Activated T-helper 1 cell treated with Interleukin-2 at 50 U/mL for 16 hours (primary cell): ENCODE measurements at places on chromosomes 1 and 21.

DNA sequence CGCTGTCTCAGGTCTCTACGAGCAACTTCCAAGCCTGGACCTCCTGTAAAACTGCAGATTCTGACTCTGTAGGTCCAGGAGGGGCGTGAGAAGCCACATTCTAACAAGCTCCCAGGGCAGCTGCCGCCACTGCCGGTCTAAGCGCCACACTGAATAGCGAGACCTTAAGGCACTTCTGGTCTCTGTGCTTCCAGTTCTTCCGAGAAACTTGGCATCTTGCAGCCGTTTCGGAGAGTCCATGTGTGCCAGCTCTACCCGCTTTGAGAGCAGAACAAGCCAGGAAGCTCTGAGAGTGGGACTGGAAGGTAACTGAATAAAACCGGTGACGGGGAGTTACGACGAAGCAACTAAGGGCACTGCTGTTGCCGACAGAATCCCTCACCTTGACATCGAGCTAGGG lies 12.5 kb downstream of the AGT start:
- no peak for DNase-seq

GRCh38 chr1:114103992-114104391 lies 49.7 kb downstream of the SYT6 start:
- no peak for DNase-seq

- no peak for DNase-seq
Observed at GRCh38 chr1:44361478-44361877, 6.4 kb upstream of the ERI3 start.

DNA sequence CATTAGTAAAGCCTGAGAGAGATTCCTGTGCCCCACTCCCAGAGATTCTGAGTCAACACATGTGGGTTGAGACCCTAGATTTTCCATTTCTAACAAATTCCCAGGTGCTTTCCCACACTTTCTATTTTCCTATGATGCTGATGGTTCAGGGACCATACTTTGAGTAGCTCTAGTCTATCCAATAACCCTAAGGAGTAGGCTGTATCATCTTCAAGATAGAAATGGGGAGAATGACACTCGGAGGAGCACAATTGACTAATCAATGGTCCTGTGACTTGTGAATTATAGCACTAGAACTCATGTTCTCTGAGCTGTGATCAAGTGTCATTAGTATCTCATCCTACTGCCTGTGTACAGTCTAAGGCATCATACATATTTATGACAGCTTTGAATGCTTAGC lies 232.9 kb upstream of the B3GALT2 start:
- no peak for DNase-seq

DNA sequence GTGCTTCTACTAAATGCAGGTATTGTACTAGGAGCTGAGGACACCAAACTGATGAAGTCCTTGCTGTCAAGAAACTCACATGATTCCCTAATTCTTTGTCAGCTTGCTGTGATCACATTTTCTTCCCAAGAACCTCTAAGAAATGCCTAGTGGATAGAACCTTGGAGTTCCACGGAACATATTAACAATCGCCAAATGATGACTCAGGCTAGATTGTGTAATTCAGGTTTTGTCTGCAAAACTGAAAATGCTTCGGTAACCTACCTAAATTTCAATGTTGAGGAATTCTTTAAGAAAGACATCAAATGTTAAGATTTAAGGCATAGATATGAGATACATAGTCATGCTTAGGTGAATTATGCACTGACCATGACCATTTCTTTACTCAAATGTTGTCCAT lies 1.7 kb upstream of the GADD45A start:
- DNase-seq: no peak

DNA sequence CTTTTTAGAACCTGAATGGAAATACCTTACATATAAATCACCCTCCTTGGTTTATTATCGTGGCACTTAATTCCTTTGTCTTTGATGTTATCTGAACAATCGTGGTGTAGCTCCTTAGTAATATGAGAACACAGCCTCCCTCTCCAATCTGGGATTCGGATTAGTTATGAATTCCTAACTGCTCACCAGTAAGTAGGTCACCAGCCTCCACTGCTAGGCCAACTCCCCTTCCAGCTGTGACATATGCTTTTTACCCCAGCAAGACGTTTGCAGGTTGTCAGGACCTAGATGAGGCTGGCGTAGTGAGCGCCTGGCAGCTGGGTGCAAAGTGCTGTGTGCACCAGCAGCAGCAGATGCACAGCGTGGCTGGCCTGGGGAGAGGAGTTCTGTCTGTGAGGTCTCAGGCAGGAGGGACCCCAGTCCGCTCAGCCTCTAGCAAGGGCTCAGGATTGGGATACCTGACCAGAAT lies 38.2 kb downstream of the NTPCR start:
- DNase-seq: no peak

GRCh38 chr1:188325211-188325610 lies 1496.5 kb downstream of the PLA2G4A start:
- DNase-seq: no peak

DNA sequence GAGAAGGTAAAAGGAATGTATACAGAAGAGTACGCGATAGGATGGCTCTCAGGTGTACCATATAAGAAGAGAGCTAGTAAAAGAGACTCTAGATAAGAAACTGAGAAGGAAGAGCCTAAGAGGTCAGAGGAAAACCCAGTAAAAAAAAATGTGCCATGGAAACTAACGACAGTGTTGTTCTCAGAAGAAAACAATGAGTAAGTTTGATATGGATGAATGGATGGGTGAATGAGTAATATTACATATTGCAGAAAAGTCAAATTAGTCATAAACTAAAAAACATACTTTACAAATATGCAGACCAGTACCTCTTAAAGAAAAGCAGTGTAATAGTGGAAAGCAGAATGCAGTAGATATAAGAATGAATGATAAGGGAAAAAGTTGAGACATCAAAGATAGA lies 316.2 kb downstream of the HMCN1 start:
- no peak for DNase-seq

DNA sequence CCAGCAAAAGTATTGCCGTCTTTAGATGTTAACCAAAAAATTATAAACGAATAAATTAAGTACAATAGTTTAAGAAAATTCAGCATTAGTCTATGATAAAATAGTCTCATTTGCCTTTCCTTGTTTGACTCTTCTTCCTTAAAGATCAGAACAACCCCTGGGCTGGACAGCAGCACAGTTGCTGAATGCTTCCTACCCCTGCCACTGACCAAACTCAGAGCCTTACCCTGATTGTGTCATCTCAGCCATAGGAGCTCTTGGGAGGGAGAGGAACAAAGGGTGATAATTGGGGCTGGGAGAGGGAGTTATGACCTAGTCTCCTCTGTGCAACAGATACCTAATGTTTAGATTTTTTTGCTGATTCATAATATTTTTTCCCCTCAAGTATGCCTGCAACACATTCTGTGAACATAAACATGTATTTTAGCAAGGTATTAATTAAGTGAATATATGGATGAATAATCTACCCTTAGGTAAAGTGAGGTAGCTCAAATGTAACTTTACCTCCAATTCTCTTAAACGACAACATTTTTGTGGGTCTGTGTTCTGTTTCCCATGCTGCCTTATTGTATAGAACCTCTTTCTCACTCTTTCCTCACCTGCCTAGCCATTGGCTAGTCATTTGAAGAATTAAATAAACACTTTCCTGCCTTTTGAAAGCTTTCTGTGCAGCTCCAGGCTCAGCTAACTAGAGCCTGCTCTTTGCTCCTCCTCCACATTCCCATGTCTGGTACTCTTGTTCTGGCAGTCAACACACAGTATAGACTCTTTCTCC lies 46.1 kb downstream of the FGGY start:
- no peak for DNase-seq

DNA sequence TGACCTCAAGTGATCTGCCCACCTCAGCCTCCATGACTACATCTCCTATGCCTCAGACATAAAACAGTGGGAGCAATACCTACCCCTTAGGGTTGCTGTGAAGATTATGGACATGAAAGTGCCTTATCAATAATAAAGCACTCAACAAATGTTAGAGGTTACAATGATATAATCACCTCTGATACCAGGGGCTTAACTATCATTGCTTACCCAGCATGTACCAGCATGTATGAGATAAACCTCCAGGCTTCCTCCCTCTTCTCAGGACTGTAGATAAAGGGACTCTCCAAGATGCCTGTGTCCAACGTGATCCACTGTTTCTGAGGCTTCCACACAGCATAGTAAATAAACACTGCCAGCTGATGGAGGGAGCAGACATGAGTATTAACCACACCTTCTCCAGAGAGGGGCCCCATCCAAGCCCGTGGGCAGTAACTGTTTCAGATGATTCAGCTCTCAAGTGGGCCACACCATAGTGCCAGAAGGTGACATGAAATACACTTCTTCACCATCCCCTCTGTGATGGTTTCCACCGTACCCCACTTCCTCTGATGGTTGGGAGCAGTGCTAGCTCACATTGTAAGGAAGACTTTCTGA lies 26.2 kb downstream of the RHBDL2 start:
- DNase-seq: no peak

DNA sequence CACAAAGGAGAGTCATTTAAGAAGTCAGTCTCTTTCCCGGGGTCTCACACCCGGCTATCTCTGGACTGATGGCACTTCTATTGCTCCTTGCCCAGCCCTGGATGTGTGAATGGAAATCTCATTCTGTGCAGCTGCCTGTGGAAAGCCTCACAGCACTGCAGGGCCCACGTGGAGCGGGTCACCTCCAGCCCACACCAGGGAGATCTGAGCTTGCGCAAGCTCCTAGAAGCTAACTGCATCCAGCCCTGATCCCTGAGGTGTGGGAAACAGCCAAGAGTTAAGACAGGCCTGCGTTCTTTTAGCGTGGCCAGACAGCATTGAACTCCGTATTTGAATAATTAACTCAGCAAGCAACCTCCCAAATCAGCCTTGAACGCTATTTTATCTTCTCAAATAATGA lies 150.5 kb downstream of the LRIG2 start:
- DNase-seq: no peak

GRCh38 chr1:178910023-178910422 lies 39.1 kb upstream of the ANGPTL1 start:
- no peak for DNase-seq

DNA sequence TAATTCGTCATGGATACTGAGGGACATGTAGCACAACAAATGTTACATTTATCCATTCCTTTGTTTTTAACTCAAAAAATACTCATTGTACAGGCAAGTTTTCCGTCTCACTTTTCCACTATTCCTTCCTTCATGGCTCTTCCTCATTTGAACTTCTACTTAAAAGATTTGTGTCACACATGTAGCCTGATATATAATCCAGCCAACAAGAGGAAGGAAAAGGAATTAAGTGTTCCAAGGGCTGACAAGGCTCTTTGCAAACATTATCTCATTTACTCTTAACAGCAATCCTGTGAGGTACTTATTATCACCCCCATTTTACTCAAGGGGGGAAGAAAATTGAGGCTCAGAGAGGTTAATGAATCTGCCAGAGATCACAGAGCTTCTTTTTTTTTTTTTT lies 22.9 kb downstream of the CD244 start:
- DNase-seq: no peak

- no peak for DNase-seq
Observed at GRCh38 chr1:226809785-226810571, 60.4 kb upstream of the PSEN2 start.

DNA sequence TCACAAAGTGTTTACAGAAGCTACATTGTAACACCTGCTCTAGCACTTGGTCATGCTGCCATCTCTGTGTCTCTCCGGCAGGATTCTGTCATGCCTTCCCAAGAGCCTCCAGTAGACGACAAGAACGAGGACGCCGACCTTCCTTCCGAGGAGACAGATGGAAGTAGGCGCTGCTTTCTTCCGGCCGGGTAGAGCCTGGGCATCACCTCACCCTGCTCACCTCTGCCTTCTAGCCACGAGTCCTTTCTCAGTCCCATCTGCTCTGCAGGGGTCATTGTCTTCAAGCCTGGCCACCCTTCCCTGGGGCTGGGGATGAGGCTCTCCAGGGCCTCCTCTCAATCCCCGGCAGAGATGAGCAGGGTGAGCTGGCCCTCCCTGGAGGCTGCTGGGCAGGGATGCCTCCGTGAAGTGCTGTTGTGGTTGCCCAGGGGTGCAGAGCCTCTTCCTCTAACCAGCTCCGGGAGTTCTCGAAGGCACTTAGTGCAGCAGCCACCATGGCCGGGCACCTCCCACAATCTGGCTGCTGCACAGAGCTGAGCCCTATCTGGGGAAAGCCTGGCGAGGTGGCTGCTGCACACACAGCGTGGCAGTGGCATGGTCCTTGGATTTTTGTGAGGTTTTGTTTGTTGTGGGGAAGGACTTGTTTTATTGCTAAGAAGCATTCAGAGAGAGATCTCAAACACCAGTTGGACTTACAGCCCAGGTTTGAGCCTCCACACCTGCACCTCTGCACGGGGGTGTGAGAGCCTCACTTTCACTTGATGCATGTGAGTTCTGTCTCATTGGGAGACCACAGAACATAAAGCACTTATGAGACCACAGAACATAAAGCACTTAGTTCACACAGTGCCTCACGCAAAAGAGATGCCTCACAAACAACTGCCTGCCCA lies 48.4 kb downstream of the FAAP20 start:
- no peak for DNase-seq

- DNase-seq: no peak
Observed at GRCh38 chr1:225995919-225996864, 3.0 kb downstream of the SDE2 start.

GRCh38 chr1:84582802-84583587 lies 8.8 kb upstream of the CTBS start:
- no peak for DNase-seq

DNA sequence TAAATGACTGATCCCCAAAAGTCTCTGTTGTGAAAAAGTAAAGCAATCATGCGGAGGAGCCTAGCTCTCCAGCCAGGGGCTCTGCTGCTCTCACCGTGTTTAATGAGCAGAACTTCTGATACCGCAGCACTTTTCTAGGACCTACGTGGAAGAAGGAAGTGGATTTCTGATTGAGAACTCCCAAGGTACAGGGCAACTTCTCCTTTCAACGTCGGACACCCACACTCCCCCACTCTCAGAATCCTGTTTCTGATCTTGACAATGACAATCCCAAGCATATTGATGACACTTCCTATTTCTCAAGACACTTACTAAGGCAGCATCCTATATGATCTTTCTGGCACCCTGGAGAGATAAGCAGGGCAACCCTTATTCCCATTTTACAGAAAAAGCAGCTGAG lies 78.4 kb downstream of the PROX1 start:
- no peak for DNase-seq

GRCh38 chr1:181335631-181336030 lies 147.7 kb upstream of the CACNA1E start:
- DNase-seq: no peak

GRCh38 chr21:44619886-44620285 lies 7.0 kb upstream of the KRTAP10-9 start:
- no peak for DNase-seq

DNA sequence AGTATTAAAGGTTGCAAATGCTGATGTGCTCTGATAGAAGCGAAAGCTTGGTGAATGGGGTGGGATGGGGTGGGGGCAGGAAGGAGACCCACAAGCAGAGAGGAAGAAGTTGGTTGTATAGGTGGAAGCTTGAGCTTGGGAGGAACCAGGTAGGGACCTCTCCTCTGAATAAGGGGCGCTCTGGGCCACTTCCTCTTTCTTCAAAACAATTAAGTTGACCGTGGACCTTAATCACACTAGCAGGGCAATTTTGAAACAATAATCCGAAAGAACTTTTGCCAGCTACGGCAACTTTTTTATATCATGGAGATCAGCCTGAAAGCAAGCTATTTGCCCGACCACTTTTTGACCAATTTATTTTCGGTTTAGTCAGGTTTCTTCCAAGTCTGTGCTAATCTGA lies 1.9 kb upstream of the DYRK1A start:
- DNase-seq: no peak
